A549 (cell line): ENCODE measurements at places on chromosomes 6 and 20.

DNA sequence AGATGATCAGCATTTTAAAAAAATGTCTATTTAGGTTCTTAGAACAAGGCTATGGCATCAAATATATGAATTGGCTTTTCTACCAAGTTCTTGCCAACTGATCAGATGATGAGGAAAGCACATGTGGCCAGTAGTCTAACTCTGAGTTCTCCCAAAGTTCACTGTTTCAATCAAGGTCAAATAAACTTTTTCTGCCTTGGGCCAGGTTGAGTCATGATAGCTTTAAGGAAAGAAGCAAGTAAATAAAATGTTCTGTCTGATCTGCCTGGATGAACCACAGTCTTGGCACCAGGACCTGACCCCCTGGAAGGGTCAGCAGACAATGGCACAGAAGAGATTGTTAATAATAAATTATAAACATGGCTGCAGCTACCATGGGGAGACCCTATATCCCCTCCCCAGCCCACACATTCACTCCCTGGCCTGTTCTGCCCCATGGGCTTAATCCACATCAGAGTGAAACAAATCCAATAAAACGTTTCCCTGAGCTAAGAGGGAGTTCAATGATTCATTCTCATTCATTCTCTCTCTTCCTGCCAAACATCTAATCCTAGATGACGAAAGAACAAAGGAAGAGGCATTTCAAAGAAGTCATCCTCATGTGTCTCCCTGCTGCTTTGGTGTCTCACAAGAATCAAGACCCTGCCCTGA lies 661.6 kb downstream of the DHX35 start:
- no peak for DNase-seq

GRCh38 chr6:30678964-30679726 lies 6.3 kb upstream of the DHX16 start:
- peak; percentile 67 for DNase-seq

- no peak for DNase-seq
Observed at GRCh38 chr20:44803383-44803941, 6.9 kb downstream of the RIMS4 start.

DNA sequence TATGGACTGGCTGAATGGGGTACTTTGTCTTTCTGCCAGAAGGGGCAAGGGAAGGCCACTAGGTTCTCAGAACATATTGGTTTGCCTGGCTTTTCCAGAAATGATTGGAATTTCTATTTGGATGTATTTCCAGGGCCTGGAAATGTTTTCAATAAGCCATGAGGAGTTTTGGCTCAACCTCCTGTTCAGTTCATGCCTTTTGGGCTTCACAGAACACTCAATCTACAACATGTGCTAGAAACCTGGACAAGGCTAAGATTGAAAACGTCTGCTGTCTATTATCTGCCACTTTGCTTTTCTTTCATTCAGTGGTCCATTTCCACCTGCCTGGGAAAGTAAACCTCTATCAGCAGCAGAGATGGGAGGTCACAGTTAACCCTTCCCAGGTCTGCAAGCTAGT lies 793.4 kb downstream of the TENT5A start:
- DNase-seq: no peak

GRCh38 chr6:157121897-157122296 lies 201.4 kb downstream of the TMEM242 start:
- DNase-seq: no peak

DNA sequence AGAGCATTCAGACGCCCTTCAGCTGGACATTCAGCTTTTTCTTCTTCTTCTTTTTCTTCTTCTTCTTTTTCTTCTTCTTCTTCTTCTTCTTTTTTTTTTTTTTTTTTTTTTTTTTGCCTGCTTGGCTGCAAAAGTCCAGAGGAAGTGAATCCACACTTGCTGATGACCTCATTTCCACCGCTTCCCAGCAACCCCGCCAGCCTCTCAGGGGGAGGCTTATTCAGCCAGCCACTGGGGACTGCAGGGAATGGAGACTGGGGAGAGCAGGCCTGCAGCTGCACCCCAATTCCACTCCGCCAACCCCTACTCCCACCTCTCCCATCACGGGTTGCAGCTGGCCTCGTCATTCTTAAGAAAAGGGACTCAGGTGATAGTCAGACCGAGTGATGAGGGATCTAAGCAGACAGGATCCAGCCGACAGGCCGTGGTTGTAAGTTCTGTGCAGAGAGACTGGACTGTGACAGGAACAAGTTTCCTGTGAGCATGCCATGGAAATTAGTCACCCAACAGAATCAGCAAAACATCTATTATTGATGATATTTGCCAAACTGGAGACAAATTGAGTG lies 59.0 kb upstream of the QKI start:
- DNase-seq: no peak

GRCh38 chr20:44400970-44401769 lies 45.7 kb downstream of the HNF4A start:
- no peak for DNase-seq

- no peak for DNase-seq
Observed at GRCh38 chr20:47208534-47209174, 147.8 kb downstream of the ZMYND8 start.

- DNase-seq: no peak
Observed at GRCh38 chr20:24111858-24112257, 123.3 kb upstream of the GGTLC1 start.

DNA sequence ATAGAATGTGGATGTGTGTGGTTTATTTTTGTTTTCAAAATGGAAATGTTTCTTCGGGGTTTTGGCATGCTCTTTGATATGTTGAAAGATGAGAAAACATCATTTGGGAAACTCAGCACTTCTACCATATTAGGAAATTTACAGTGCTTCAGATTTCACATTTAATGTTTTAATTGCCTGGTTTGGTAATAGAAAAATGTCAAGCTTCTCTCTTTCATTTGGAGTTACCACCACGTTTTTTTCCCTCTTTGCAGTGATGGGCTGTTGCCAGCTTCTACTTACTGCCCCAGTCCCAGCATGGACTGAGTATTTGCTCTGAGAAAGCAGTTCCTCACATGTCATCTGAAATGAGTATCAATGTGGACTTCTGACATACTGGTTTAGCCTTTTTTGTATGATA lies 267.7 kb downstream of the PRL start:
- no peak for DNase-seq

DNA sequence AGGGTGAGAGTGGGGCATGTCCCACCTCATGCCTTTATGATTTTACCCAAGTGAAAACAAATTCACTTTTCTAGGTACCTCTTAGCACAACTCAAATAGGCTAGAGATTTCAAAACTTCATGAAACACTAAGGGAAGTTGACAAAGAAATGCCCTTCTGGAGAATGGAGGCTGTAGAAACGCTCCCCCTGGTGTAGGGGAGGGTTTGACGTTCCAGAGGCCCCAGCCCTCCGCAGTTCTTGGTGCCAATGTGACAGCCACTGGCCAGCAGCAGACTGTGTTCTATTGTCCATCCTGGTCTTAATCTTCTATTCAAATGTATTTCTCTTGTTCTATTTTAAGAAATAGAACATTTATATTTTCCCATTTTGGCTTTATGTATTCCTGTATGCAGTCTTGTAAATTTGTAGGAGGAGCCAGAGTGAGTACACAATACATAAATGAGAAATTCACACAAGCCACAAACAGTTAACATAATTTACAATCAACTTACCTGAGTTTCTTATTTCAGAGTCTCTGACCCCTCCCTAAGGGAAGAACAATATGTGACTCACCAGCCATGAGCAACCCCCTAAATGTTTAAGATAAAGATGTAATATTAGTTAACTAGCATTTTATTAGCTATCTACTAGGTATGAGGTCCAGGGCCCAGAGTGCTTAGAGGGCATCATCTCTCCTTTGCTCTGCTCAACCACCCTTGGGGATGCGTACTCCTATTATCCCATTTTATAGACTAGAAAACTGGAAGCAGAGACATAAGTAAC lies 8.8 kb upstream of the MUC21 start:
- no peak for DNase-seq

GRCh38 chr6:44064089-44064947 lies 62.9 kb downstream of the MRPL14 start:
- peak; percentile 69 for DNase-seq

DNA sequence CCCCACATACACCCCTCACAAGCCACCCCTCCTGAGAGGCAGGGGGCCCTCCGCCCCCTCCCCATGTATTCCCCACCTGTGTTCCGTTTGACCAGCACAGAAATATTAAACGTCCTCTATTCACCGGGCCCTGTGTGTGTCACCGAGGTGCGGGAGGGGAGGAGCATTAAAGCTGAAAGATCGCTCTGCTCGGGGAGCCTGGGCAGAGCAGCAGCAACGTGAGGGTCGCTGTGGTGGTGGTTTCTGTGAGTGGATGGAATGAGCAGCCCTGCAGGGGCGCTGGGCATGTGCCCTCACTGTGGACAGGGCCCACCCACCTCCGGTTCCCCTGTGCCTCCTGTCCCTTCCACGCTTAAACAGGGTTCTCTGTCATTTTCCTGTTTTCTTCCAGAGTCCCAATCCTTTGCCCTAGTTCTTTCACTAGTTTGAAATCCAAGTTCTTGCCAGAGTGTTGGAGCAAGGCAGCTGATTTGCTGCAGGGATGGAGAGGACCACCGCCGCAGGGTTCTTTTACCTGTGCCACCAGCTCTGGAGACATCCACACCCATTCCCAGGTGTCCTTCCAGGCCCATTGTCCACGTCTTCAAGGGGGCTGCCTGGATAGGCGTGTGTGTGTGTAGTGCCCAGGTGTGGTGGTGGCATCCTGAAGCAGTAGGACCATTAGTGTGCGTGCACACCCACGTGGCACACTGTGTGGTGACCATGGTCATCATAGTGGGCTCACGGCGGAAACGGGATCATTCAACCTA lies 37.6 kb upstream of the MDFI start:
- DNase-seq: no peak

- peak; percentile 77 for DNase-seq
Observed at GRCh38 chr6:31441365-31442267, 38.2 kb downstream of the MICA start.

GRCh38 chr6:50120300-50120699 lies 70.6 kb upstream of the DEFB112 start:
- no peak for DNase-seq

- peak; percentile 80 for DNase-seq
Observed at GRCh38 chr6:31729515-31729978, 448 bp upstream of the DDAH2 start.

DNA sequence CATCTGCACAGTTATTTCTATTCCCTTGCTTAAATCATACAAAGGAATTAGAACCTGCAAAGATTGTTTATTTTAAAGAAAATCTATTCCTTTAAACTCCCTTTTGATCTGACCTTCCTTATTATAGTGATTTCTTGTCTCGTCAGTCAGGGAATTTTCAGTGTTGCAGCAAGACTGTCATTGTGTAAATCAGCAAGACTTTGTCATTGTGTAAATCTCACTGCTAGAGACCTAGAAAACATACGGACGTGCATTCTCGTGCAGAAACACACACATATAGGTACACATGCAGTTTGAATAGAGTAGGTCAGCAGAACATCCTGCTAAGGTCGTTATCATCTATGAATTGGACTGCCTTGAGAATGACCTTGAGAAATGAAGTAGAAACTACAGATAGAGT lies 6.2 kb upstream of the SGK1 start:
- DNase-seq: no peak

- DNase-seq: no peak
Observed at GRCh38 chr6:112744827-112745226, 397.7 kb downstream of the RFPL4B start.

DNA sequence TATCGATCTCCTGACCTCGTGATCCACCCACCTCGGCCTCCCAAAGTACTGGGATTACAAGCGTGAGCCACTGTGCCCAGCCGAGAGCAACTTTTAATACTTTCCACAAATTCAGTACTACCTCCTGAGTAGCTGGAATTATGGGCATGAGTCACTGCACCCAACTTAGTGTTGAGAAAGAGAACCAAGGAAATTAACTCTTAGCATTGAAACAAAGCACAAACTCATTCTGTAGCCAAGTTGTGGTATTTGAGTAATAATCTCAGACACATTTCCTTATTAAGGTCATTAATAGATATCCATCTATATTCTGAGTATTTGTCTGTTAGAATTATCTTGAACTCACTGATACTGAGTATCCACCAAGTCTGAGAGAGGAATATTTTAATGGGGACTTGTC lies 14.3 kb upstream of the ELOVL2 start:
- no peak for DNase-seq

DNA sequence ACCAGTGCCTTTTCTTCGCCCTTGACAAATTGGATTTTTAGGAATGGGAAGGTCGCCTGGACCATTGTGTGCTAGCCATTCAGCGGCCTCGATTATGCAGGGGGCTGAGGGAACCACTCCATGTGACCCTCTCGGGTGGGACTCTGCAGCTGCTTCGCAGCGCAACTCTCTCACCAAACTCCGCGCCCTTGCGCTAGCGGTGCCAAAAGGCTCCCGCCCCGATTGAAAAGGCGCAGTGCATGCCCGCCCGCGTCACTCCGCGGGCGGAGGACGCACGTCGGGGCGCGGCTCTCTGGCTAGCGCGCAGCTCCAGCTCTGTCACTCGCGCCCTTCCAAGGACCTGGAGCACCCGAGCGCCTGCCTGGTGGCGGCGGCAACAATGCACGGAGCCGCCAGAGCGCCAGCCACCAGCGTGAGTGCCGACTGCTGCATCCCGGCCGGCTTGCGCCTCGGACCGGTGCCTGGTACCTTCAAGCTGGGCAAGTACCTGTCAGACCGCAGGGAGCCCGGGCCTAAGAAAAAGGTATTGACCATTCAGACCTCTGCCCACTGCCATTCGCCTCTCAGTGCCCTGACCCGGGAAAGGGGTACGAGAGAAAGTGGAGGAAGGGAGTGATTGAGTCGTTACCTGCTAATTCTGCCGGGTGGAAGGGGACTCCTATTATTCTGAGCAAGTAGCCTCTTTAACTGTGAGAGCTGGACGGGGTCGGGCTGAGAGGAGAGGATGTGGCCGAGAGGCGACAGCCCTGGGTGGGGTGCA lies at the start of gene PRDM13:
TSS of gene PRDM13 (plus strand) at position 178 of the 760 bp plus-strand sequence. CDS start at position 380, 202 bp downstream.
- DNase-seq: no peak

DNA sequence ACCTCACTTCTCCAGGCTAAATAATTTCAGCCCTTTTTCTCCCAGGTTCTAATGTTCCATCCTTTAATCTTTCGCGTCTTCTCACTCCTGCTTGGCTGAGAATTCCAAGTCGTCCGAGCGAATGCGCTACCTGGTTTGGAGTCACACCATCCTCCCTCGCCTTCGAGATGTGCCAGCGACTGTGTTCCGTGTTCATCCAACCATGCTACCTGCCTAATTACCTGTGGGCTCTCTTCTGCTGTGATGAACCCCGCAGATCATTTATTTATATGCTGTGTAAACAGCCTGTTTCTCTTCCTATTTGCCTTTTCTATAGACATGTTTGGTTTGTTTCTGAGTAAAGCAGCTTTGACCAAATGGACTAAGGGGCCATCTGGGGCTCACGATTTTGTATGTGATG lies 83.5 kb upstream of the TMEM181 start:
- no peak for DNase-seq
